ENCODE measurements at places on chromosomes 11 and 22.

- no peak for DNase-seq
These were observed 9.8 kb downstream of the PDHX start for GRCh38 chr11:34926101-34926830.

DNA sequence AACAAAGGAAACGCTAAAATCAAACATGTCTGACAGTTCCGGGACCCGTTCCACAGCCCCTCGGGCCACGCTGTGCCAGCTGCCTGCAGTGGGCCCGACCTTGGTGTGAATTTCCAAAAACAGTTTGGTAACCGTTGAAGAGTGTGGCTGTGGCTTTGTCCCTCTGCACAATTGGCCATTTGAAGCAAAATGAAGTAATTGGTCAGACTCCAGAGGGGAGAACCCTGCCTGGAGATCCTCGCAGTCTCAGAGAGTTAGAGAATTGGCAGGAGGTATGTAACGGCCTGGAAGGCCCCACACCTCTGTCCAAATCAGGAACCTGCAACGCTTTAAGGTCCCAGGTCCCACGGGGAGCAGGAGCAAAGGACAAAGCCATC is 26.3 kb downstream of the TRMU start:
- no peak for DNase-seq

DNA sequence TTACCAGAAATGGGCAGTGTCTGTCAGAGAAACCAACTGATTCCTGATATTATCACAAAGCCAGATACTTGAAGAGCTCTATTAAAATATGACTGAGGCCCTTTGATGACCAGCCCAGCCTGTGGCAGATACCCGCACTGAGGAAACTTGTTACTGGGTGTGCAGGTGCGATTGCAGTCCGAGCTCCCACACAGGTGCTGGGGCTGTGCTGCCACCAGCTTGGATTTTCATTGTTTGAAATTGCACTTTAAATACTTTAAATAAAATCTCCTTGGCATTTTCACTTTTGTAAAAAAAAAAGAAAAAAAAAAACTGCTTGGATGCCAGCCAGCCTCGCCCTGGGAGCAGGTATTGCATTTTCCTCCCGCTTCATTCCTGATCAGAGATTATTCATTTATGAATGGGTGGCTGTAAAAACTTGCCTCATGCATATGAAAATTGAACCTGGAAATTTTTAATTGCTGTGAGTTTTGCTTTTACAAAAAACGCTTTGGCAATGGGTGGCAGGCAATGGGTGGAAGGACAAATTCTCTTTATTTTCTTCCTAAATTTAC is 21.2 kb downstream of the EHF start:
- DNase-seq = no peak

GRCh38 chr11:73989156-73989555 is 6.5 kb upstream of the UCP2 start:
- no peak for DNase-seq

GRCh38 chr11:124943254-124943616 is 7.4 kb upstream of the HEPACAM start:
- DNase-seq = no peak

GRCh38 chr11:122843281-122844141 is 5.2 kb downstream of the CRTAM start:
- DNase-seq = no peak

DNA sequence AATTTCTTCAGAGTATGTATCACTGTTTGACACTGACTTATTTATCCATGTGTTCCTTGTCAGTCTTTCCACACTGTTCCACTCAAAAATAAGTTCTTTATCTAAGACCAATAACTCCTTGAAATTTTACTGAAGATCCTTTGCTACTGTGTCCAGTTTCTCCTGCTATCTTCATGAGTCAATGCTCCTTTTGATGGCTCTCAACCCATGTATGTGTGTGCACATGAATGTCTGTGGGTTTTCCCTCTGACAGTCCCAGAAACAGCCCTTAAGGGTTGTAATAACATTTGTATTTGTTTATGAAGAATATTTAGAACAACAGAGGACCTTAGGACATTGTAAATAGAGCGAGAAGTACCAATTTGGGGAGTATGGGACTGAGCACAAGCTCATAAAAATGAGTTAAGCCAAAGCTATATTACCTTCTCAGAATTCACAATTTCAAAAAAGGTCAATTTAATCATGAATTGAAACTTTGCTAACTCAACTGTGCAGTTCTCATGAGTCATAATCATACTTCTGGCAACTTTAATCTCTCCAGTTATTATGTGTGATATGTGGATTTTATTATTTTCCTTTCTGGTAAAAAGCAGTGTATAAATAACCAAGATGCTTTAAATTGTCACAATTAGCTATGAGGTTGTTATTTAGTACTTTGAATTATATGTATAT is 533.6 kb downstream of the CNTN5 start:
- DNase-seq = no peak

DNA sequence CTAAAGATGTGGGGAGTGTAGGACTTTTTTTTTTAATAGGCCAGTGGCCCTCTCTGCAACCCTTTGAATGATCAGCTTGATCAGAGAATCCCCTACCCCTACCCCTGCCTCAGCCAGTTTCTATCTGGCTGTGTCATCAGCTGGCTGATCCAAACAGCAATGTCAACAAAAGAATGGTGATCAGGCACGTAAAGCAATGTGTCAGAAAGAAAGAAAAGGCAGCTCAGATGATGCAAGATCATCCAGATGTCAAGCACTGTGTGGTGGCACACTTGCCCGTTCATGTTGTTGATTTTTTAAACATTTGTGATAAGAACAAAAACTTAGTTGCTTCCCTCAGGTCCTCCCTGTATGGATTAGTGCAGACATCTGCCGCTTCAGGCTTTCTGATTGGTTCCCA is 26.3 kb upstream of the EHF start:
- DNase-seq = no peak

- DNase-seq = no peak
These were observed 81.5 kb upstream of the PPARA start for GRCh38 chr22:46068593-46069491.

- no peak for DNase-seq
These were observed 21.0 kb downstream of the RPL3 start for GRCh38 chr22:39298241-39298987.

- DNase-seq = no peak
These were observed 18.7 kb upstream of the BDNF start for GRCh38 chr11:27718863-27719545.

DNA sequence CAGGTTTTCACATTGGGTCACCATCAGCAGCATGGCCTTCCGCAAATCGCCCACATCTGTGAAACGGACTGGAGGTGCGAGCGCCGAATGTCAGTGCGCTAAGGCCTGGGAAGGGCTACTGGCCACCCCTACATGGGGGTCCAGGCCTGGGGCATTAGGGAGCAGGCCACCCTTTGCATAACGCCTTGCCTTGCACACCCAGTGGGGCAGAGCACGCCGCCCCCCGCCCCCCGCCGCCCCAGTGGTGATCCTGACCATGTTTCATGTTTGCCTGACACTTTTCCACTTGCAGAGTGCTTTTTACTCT is 2.6 kb downstream of the GRK2 start:
- DNase-seq = no peak

GRCh38 chr22:29342577-29343312 is 27.2 kb upstream of the RASL10A start:
- no peak for DNase-seq

DNA sequence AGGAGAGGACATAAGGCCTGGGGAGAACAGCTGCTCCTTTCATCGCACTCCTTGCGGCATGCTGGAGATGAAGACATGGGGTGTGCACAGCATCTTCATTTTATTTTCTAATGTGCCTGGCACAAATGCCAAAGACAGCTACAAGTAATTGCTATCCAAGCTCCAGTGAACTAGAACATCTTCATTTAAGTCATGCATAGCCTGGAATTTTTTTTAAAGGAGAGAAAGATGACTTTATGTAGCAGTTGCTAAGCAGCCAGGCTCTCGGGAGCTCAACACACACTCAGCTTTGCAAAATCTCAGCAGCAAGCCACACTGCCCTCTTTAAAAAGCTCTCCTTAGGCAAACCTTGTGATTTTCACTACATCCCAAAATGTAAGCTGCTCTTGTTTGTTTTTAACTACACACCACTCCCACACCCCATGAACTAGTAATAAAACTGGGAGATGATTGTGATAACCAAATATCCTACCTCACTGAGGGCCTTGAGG is 164.5 kb upstream of the POU2AF2 start:
- no peak for DNase-seq

DNA sequence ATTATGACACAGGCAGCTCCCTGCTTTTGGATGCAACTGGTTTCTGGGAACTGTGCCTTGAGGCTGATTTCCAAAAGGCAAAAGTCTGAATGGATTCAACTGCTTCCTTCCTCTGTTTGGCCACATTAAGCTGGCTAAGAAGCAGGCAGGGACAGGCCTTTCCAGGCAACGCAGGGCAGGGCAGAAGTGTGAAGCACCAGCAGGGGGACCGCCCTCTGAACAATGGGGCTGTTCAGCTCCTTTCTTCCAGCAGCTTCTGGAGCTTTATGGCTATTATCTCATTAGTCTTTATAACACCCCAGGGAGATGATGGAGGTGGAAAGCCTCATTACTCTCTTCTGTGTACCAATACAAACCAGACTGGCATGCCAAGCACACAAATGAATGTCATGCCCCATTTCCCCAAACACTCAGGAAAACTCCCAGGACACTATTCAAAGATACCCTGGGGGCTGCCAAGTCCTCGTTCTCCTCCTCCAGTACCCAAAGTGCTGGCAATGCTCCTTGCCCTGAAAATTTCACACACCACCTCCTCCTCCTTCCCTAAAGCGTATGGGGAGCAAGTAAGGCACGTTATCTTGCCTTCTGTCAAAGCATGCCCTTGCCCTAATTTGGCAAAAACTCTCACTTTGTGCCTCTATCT is 21.3 kb downstream of the MORC2 start:
- no peak for DNase-seq

DNA sequence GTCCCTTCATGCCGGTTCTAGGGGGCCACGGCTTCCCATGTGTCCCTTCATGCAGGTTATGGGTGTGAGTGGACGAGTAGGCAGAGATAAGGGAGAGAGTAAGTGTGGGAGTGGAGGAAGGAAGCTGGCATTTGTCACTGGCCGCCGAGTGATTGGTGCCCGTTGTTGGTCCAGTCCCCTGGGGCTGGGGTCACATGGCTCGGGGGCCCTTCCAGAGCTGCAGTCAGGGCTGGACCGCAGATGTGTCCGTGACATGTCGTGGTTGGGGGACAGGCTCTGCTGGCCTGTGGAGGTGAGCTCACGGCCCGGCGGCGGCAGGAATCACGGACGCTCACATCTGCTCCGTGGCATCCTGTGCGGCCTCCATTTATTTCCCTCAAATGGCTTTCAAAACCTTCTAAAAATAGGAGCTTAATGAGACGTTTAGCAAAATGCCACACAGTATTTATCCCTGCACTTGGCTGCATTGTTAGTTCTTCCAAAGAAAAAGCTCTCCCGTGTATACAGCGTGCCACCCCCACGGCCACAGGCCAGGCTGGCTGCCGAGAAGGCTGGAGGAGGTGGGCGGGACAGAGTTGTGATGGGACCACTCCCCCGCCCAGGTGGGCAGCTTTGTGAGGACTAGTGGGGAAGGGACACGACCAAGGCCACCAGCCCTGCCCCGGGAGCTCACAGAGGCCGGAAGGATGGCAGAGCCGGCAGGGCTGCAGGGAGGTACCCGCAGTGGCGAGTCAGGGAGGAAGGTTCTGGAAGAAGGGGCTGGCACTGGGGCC is 386.7 kb downstream of the TBC1D22A start:
- DNase-seq = no peak

Data from activated T-cell treated with anti-CD3 and anti-CD28 coated beads for 1 hour (primary cell).